Omental fat pad (tissue), 4 donors: ENCODE measurements at places on chromosomes 16 and 17. TPM values are rescaled to one million over a fixed set of nuclear protein-coding genes. Genes with fewer than 3 reads are reported as not detected.

DNA sequence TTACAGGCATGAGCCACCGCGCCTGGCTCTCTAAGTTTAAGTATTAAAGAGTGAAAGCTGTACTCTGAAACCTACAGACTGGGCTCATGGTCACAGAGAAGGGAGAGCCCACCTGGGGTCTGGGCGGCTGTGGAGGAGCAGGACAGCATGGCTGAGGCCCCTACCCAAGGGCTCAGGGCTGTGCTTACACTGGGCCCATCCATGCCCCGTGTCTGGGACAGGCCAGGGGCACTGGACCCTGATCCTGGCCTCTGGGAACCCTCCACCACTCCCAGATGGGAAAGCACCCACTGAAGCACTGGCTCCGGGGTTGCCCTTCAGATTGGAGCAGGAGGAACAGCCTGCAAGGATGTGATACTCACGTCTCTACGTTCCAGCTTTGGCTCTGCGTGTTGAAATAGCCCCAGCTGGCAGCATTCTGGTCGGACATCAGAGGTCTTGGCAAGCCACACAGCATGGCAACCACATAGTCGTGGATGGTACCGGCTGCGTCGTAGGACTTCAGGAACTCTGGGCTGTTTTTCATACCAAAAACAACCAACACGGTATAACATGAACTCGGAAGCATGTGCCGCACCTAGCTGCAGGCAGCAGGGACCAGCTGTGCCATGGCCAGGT, 13.0 kb downstream of the SHPK start:
- DNase-seq, result no peak

The ADAD2 gene
- 1.6 TPM for total RNA-seq

DNA sequence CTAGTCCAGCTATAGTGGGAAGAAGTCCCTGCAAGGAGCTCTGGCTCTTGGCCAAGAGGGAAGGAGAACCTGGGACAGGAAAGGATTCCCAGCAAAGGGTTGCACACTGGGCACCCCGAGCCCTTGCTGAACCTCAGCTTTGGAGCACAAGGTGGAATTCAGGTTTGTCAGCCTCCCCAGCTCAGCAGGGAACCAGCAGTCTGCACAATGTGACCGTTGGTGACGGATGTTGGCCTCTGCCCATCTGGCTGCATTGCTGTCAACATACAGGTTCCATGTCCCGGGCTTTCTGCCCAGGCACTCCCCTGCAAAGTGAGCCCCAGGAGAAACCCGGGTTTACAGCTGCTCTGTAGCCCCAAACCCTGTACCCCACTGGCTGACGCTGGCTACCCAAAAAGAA, 6.7 kb downstream of the RPRML start:
- no peak for DNase-seq

The RNF222 gene
- total RNA-seq, result not detected

GRCh38 chr17:41434005-41434404, 6.8 kb downstream of the KRT38 start:
- DNase-seq, result no peak

GRCh38 chr16:56967733-56968132, 6.0 kb downstream of the CETP start:
- no peak for DNase-seq

DNA sequence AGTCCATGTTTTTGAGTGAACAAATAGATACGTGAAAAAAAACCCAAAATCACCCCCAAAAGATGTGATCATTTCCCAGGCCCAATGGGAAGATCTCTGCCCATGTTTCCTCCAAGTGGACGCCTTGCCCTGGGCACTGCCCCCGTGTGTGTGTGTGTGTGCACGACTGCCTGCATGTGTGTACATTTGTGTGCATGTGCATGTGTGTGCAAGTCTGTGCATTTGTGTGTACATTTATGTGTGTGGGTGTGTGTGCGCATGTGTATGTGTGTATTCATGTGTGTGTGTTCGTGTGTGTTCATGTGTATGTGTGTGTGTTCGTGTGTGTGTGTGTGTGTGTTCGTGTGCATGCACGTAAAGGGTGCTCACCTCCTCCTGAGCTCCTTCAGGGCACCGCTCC, 16.8 kb upstream of the LRRC37A3 start:
- DNase-seq, result no peak

GRCh38 chr17:41519501-41520224, 973 bp upstream of the KRT15 start:
- no peak for DNase-seq

The PTGES3L gene
- not detected for total RNA-seq

DNA sequence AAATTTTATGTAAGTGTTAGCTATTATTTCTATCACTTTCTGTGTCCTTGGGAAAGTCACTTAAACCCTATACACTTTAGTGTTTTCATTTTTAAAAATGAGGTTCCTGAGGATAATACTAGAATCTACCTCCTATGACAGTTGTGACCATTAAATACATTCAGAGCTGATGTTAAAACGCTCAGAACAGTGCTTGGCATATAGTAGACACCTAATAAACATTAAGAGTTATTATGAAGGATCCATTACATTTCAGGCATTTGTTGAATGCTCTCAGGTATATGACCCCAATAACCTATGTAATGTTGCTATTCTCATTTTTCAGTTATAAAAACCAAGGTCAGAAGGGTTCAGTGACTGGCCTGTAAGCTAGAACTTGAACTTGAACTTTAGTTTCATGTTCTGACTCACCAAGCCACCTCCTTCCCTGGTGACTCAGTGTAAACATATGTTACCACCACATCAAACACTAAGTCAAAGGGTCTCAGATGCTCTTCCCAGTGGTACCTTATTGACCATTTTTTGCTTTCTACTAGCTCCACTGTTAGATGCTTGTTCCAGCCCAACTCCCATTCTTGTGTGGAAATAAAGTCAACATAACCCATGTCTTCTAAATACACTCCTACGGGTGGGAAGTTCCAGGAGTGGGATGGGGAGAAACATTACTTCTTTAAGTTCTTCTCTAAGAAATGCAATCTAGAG, 47.6 kb downstream of the HSD17B2 start:
- DNase-seq, result no peak

GRCh38 chr16:58906981-58907715, 173.0 kb upstream of the GOT2 start:
- DNase-seq, result no peak

DNA sequence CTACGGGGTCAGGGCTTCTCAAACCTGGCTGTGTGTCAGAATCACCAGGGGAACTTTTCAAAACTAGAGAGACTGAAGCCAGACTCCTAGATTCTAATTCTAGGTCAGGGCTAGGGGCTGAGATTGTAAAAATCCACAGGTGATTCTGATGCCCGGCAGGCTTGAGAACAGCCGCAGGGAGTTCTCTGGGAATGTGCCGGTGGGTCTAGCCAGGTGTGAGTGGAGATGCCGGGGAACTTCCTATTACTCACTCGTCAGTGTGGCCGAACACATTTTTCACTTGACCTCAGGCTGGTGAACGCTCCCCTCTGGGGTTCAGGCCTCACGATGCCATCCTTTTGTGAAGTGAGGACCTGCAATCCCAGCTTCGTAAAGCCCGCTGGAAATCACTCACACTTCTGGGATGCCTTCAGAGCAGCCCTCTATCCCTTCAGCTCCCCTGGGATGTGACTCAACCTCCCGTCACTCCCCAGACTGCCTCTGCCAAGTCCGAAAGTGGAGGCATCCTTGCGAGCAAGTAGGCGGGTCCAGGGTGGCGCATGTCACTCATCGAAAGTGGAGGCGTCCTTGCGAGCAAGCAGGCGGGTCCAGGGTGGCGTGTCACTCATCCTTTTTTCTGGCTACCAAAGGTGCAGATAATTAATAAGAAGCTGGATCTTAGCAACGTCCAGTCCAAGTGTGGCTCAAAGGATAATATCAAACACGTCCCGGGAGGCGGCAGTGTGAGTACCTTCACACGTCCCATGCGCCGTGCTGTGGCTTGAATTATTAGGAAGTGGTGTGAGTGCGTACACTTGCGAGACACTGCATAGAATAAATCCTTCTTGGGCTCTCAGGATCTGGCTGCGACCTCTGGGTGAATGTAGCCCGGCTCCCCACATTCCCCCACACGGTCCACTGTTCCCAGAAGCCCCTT, 10.9 kb downstream of the STH start:
- no peak for DNase-seq

GRCh38 chr16:75038036-75038858, 39.4 kb downstream of the ZNRF1 start:
- no peak for DNase-seq

The ZNF423 gene
- total RNA-seq, result 7.4 TPM

The CCT6B gene
- total RNA-seq, result 4.6 TPM

DNA sequence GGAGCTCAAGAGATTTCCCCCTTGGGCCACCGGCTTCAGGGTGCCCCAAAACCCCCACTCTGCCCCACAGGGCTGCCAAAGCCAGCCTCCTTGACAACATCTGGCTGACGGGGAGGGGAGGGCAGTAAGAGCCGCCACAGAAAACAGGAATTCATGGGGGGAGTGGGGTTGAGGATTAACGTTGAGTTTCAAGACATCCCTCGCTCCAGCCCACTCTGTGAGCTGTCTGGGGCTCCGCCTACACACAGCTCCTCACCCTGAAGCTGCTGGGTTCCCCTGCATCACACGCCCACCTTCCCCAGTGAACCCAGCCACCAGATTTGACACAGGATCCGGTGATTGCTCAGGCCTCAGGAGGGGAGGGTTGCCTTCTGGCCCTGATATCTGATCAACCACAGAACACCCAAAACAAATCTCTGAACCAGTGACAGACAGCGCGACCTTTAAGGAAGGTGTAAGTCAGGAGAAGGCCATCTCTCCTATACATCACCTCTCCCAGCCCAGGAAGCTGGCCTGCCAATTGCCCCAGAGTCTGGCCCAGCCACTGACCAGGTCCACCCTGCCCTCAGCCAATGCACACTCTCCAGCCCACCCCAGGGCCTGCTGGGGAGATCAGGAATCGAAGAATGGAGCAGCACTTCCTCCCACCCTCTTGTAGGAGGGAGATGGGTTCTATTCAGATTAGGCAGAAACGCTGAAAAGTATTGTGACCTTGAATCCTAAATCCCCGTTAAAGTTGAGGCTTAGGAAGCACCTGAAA, 132.1 kb downstream of the CLEC16A start:
- no peak for DNase-seq

DNA sequence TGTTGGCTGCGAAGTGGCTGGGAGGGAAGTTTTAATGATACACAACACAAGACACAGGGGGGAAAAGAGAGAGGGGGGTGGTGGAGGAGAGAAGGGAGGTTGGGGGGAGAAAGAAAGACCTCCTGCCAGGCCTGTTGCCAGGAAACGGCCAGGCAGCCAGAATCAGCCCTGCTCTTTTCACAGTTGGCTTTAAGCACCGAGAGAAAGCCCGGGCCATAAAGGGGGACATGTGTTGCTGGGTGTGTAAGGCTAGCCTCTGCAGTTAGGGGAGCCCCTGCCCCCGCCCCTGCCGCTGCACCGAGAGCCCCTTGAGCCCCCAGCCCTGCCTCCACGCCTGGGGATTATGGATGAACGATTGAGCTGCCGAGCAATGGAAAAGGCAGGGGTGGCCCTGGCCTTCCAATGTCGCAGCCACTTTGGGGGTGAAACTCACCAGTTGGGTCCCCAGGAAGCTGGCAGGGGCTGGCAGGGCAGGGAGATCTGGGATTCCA, 13.9 kb upstream of the WNT3 start:
- no peak for DNase-seq

GRCh38 chr17:27810211-27810901, 10.0 kb upstream of the NOS2 start:
- no peak for DNase-seq

DNA sequence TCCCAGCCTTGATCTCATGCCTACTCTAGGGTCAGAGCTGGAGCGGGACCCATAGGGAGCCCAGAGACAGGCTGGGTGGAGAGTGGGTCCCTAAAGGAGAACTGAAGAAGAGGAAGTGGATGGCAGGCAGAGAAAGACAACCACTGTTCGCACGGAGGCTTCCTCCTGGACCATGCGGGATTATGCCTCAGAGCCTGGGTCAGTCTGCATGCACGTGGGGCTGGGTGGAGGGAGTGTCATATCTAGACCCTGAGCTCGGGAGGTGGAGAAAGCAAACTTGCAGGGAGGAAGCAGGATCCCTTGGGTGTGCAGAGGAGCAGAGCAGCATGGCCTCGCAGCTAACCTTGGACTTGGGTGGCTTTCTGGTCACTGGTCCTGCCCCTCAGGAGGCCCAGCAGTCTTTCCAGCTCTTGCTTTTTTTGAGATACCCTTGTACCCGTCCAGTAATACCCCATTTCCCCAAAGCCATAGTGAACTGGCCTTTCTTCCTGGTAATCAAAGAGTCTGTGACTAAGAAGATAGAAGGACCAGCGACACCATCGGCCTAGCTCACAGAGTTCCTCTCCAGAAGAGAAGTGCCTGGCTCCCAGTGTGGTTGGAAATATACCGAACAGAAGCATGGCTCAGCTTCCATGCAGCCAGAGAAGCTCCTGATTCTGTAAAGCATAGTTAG, 344.2 kb downstream of the CPPED1 start:
- no peak for DNase-seq

DNA sequence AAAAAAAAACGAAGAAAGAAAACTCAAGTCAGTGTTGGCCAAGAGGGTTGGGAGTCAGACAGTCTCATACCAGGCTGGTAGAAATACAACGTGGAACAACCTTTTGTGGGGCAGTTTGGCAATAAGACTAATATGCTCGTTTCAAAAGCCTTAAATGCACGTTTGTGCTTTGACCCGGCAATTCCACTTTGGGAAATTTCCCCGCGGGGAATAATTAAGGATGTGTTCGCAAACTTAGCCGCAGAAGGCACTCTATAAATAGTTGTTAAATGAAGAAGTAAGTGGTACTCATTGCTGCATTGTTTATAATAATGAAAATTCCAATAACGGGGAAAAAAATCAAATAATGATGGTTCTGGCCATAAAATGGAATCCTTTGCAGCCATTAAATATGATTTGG, 664.8 kb upstream of the EEF2KMT start:
- DNase-seq, result no peak

The C17orf67 gene
- total RNA-seq, result 0.44 TPM

The SENP3 gene
- total RNA-seq, result 66.7 TPM

DNA sequence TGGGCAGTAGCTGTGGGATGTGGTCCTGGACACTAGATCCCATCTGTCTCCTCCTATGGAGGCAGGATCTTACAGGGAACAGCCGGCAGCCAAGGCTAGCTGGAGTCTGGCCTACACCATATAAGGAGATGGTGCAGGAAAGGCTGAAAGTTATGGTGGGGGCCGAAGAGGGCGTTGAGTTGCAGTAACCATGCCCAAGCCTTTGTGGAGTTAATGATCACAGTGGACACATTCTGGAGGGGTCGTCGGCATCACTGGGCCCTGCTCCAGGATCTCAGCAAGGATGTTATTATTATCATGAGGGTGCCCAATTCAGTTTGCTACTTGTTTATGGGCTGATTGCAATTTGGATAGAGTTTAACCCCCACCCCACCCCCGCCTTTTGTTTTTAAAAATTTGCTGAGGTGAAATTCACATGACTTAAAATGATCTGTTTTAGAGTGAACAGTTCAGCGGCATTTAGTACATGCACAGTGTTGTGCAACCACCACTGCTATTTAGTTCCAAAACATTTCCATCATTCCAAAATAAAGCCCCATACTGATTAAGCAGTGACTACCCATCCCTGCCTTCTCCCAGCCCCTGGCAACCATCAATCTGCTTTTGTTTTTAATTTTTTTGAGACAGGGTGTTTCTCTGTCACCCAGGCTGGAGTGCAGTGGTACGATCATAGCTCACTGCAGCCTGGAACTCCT, 184.3 kb upstream of the CACNG3 start:
- DNase-seq, result no peak
